ENCODE measurements at places on chromosomes 7 and 10. TPM values are rescaled to one million over a fixed set of nuclear protein-coding genes. Genes with fewer than 3 reads are reported as not detected.

DNA sequence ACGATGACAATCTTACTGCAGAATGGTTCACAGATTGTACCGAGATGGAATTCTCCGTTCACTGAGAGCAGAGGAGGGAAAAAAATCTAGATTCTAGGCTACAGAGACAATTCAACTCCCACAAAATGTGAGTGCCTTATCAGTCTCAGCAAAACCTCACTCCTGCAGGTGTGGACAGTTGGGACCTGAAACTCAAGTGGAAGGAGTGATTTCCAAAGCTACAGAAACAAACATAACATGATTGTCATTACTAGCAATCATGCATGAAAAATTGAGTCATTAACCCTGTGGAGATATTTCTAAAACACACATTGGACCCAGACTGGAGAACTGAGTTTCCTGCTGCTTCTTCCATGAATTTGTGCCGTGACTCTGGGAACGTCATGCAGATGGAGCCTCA lies 70.3 kb downstream of the CALML3 start:
- DNase-seq: no peak

GRCh38 chr7:78020136-78020873 lies 221.7 kb downstream of the PHTF2 start:
- DNase-seq: peak; percentile 13

- DNase-seq: no peak
Observed at GRCh38 chr7:66429498-66430163, 199.1 kb upstream of the KCTD7 start.

- DNase-seq: no peak
Observed at GRCh38 chr7:1608318-1608717, 38.5 kb upstream of the PSMG3 start.

DNA sequence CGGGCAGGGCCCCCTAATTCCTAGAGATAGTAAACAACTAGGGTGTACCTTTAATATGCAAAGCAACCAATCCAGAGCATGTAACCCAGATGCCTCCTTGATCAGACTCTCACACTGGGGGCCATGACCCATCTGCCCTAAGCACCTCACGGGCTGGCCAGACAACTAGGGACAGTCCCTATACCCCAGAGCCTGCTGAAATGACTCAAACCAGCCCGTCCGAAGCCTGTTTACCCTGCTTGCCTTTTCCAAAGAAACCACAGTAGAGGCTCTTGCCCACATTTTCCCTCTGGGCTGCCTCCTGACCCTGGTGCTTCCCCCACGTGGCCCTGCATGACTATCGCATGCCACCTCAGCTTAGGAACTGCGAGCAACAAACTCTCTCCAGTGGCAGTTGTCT lies 46.2 kb downstream of the RGS10 start:
- DNase-seq: no peak

DNA sequence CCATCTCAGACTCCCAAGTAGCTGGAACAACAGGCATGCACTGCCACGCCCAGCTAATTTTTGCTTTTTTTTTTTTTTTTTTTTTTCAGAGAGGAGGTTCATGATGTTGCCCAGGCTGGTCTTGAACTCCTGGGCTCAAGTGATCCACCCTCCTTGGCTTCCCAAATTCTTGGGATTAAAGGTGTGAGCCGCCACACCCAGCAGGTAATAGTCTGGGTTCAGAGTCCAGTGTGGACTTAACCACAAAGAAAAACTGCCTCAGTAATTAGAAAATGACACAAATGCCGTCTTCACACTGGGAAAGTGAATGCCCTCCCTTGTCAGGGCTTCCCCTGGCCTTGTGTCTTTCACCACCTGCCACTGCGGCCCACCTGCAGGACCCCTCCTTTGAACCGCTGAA lies 101.1 kb downstream of the RAB11FIP2 start:
- DNase-seq: no peak

KIAA1217 gene
- total RNA-seq: 0.20 TPM

LIPK gene
- not detected for total RNA-seq

MMD2 gene
- not detected for total RNA-seq

All from CD8-positive, alpha-beta memory T cell (primary cell).